Endodermal cell (in vitro differentiated cells): ENCODE measurements at places on chromosomes 4 and X.

DNA sequence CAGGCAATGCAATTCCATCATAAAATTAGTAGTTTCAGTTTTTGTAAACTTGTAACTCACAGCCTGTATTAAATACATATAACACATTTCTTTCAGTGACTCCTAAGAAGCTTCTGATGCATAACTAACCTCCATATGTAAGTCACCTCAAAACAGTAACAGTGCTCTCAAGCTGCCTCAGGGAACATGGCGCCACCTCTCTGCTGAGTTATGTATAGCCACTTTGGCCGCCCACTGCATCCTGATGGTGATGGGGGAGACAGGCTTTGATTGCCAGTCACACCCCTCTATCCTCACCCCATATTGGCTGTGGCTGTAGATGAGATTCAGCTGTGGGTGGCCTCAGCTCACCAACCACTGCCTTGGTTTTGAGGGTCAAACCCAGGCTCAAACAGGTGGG is 54.3 kb downstream of the LRBA start:
- no peaks in the 10 kb centered on the region for H3K4me1 ChIP-seq
- H3K36me3 ChIP-seq = peaks cover 17% of the 10 kb centered on the region
- H3K27me3 ChIP-seq = no peaks in the 10 kb centered on the region
- no peak overlapping the region for H3K4me3 ChIP-seq
- H3K27ac ChIP-seq = no peak overlapping the region

- DNase-seq = peak; percentile 80
- H3K27ac ChIP-seq = no peak overlapping the region
- no peak overlapping the region for H3K4me3 ChIP-seq
- no peaks in the 10 kb centered on the region for H3K36me3 ChIP-seq
Measured at GRCh38 chrX:111568354-111568753, 56.9 kb downstream of the SERTM2 start.

GRCh38 chrX:66489339-66489738 is 149.5 kb downstream of the EDA2R start:
- no peak for DNase-seq
- H3K27me3 ChIP-seq = no peaks in the 10 kb centered on the region
- no peaks in the 10 kb centered on the region for H3K36me3 ChIP-seq
- no peak overlapping the region for H3K4me3 ChIP-seq

- DNase-seq = no peak
- no peak overlapping the region for H3K4me3 ChIP-seq
- no peak overlapping the region for H3K27ac ChIP-seq
- no peaks in the 10 kb centered on the region for H3K27me3 ChIP-seq
Measured at GRCh38 chr4:52852711-52853110, 9.4 kb upstream of the RASL11B start.
